Stimulated activated CD8-positive, alpha-beta memory T cell treated with anti-CD3 and anti-CD28 coated beads, Interleukin-4, amount 100 ng/mL, for 4 hours (primary cell): ENCODE measurements at places on chromosomes 1 and 21.
A peak's percentile ranks its signal among the peaks of the same experiment; 100 is the strongest.

DNA sequence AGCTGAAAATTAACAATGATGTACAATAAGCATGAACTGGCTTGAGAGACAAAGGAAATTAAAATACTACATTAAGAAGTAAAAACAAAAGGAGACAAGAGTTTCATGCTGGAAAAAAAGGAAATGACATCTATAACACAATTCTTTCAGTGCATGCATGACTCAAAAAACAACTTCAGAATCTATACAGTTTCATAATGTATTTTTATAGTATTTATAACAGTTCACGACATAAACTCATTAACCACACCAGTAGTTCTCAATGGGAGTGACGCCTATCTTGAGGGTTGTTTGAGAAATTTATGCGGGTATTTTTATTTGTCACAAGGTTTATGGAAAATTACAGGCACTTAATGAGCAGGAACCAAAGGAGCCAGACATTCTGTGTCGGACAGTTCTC, 168.5 kb downstream of the SMYD3 start:
- no peak for DNase-seq

- no peak for DNase-seq
These were observed 86.9 kb downstream of the LRRC8D start for GRCh38 chr1:89907727-89908212.

- DNase-seq, result no peak
These were observed 53.1 kb upstream of the CACNA1E start for GRCh38 chr1:181430015-181430885.

GRCh38 chr1:100643471-100644196, 75.9 kb upstream of the VCAM1 start:
- no peak for DNase-seq

- no peak for DNase-seq
These were observed 234.0 kb downstream of the TM2D1 start for GRCh38 chr1:61490924-61491323.

DNA sequence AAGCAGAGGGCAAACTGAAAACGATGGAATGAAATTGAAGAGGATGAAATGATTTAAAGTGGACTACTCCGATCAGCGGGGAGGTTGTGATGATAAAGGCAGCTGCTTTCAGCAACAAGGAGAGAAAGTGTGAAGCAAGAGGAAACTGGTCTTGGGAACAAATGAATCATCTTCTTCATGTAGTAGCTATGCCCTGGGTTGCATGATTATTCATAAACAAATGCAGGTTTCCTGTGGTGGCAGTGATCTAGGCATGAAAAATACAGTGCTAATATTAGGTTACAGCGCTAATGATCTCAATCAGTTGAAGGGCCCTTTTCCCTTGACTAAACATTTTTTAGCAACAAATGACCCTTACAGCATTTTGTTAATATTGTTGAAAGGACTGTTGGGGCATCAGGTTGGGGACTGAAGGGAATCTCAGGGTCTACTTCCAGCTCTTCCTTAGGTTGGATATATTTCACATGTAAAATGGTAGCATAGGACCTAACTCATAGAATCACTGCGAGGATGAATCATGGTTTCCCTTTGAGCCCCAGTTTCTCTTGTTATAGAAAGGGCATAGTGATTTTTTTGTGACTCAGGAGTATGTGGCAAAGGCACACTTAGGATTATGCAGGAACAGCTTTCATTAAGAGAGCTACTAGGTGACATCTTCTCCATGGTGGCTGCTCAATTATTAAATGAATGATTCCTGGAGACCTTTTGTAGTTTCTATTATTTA, 1.9 kb upstream of the ZFYVE9 start:
- no peak for DNase-seq

- DNase-seq, result no peak
These were observed 198.5 kb downstream of the ZNF648 start for GRCh38 chr1:181863006-181863405.

DNA sequence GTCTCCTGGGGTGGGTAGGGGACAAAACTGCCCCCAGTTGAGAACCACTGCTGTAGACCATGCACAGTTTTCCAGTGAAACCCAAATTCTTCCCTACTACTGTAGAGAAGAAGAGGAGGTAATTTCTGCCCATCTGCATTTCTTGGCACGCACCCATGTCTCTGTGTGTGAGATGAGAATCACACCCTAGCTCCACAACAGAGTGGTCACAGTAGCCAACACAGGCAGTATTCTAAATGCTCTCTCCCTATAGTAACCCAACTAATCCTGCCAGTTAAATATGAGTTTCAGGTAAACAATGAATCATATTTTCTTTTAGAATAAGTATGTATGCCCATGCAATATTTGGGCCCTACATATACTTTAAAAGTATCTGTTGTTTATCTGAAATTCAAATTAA, 1.2 kb upstream of the CAPN2 start:
- DNase-seq, result no peak

GRCh38 chr1:217133958-217134856, 411.0 kb upstream of the ESRRG start:
- no peak for DNase-seq

GRCh38 chr1:247332623-247333361, 1.1 kb upstream of the ZNF496 start:
- no peak for DNase-seq

GRCh38 chr1:180402001-180402400, 100.4 kb downstream of the ACBD6 start:
- no peak for DNase-seq

GRCh38 chr1:220013497-220013896, 32.8 kb downstream of the EPRS1 start:
- DNase-seq, result no peak

DNA sequence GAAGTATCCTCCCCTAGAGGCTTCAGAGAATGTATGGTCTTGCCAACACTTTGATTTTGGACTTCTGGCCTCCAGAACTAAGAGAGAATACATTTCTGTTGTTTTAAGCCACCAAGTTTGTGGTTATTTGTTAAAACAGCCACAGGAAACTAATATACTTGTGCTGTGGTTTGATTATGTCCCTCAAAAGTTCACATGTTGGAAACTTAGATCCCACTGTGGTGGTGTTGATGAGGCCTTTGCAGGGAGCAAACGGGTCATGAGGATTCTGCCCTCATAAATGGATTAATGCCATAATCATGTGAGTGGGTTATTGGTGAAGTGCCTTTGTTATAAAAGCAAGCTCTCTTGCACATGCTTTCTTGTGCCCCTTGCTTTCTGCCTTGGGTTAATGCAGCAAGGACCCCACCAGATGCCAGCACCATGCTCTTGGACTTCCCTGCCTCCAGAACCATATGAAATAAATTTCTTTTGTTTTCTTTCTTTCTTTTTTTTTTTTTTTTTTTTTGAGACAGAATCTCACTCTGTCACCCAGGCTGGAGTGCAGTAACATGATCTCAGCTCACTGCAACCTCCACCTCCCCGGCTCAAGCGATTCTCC, 157.3 kb downstream of the CLIC6 start:
- DNase-seq, result no peak

DNA sequence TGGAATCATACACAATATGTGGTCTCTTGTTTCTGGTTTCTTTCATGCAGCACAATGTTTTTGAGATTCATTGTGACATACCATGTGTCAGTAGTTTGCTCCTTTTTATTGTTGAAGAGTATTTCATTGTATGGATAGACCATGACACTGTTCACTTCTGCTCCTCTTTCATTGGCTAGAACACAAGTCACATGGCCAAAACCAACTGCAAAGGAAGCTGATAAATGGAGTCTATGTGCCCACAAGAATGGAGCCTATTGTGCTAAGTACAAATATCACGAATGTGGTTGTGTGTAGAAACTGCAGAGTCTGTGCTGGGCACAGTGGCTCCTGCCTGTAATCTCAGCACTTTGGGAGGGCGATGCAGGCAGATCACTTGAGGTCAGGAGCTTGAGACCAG, 28.6 kb upstream of the FNBP1L start:
- no peak for DNase-seq

- no peak for DNase-seq
These were observed at the start of gene MROH7 for GRCh38 chr1:54640863-54641836. MROH7 (plus strand) TSS chr1:54641786; CDS start chr1:54652927, 11,141 bp downstream.

- DNase-seq, result no peak
These were observed 2.5 kb upstream of the TRIM63 start for GRCh38 chr1:26069941-26070295.

- DNase-seq, result no peak
These were observed 1657.7 kb downstream of the KCNT2 start for GRCh38 chr1:194950584-194950983.

DNA sequence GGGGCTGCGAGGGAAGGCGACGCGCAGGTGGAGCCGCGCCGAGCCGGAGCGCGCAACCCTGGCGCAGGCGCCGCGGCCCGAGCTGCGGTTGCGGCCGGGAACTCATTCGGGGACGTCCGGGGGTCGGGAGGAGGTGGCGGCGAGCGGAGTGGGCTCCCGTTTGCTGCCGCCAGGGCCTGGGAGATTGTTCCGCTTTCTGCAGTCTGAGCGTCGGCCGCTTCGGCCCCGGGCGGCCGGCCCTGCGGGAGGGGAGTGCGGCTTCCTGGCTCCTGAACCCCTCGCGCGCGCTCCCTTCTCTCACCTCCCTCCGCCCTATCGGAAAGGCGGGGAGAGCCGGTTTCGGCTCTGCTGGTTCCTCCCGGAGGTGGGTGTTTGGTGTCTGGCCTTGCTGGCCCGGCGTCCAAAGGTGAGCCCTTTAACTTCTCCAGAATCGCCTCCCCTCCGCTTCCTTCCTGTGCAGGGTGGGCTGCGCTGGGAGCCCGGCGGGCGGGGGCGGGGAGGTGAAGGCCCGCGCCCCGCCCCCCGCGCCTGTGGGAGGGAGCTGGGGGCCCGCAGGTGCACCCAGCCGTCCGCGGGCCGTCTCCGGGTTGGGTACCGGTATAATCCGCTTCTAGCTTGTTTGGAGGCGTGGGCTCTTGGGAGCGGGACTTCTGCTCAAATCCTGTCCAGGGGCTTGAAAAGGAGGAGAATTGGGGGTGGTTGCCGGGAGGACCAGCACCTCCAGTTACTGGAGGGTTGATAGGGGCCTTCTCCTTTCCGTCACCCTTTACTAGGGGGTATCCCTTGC, 683 bp downstream of the LRRC8D start:
- peak; percentile 22 for DNase-seq

GRCh38 chr1:99270646-99271045, 6.4 kb downstream of the PLPPR4 start:
- no peak for DNase-seq

DNA sequence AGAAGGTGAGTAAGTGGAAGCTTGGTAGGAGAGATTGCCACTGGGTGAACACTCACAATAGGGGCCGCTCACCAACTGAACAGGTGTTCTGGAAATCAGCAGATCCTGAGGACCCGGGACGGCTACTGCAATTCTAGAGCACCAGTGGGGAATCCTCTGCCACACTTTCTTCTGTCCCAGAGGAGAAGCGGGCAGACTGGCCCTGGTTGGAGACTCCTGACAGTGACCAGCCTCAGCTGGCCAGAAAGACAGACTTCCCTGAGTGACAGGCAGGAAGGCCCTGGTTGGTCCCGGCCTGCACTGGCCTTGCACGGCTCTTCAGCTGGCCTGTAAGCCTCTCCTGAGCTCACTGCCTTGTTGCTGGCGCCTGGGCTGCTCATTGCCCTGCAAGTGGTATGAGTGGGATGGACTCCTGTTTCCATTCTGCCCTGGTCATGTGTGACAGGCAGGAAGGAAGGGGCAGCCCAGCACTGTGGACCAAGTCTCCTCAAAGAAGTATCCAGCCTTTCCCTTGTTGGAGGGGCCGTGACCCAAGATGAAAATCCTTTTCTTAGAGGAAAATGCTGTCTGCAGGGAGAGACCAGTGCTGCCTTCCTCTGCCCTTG, 34.5 kb downstream of the MAN1C1 start:
- DNase-seq, result no peak

DNA sequence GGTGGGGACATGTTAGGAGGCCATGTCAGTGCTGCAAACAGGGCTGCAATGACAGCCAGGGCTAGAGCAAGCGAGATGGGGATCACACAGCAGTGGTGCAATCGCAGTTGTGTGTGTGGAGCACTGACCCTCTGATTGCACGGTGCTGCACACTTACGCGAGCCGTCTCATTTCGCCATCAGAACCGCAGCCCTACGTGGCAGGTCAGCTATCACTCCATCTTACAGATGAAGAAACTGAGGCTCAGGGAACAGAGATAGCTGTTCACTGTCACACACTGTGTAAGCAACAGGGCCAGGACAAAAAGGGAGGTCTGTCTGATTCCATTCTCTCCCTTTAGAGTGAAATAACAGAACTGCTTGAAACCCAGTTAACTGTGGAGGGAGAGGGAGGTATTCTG, 104.8 kb upstream of the SLC45A1 start:
- no peak for DNase-seq
